Stimulated activated CD4-positive, alpha-beta T cell treated with anti-CD3 and anti-CD28 coated beads, Interleukin-4, amount 100 ng/mL, for 48 hours (primary cell): ENCODE measurements at places on chromosomes 7 and 10.

DNA sequence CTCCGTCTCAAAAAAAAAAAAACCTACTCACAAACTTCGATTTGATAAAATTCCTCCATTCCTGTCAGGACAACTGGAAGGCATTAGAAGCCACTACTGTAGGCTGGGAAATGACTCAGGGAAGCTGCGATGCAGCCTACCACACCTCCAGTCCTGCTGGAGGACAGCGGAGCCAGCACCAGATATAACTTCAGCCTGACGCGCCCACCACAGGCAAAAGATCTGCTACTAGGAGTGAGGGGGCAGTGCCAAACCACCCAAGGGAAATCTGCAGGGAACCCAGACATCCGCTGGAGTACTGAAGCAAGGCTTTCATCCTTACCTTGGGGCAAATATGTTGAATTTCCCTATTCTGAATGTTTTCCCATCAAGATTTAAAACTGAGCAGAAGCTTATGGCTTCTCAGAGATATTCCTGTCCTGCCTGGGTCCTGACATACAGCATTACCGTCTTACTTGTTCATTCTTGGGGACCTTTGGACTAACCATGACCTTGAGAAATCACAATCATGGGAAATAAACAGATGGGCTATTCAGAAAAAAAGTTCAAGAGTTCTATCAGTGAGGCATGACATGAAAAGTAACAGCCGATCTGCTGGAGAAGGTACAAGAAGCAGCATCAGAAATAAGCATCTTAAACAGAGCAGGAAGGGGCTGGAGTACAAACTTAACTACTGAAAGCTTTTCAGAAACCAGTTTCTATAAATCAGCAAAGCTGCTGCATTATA, 20.4 kb downstream of the BCCIP start:
- no peak for DNase-seq

- no peak for DNase-seq
Observed at GRCh38 chr10:6133331-6134098, 44.7 kb downstream of the RBM17 start.

GRCh38 chr10:126839094-126839761, 66.0 kb upstream of the DOCK1 start:
- DNase-seq: no peak

- no peak for DNase-seq
Observed at GRCh38 chr10:3022027-3022426, 45.3 kb upstream of the PFKP start.

DNA sequence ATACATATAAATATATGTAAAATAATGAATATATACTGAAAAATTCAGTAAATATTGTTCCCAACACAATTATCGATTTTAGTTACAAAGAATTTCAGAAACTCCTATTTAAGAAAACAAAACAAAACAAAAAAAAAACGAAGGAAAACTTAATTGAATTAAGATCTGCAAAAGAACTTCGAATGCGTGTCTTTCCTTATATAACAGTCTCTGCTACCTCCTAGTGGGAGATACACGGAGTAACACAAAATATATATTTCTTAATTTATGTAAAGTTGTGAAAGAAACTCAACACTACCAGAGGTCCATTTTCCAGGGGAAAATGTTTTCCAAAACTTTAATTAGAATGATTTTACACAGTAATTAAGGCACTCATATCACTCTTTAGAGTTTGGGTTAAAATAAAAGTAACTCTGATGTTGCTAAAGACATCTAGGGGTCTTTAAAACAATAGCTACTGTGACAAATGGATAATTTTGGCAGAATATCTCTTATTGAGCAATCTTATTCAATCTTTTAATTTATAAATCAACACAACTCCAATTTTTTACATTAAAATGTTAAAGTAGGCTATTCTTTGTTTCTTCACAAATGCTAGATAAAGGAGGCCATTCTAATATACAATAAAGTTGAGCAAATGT, 41.6 kb downstream of the NEBL start:
- DNase-seq: no peak

GRCh38 chr10:6182454-6183098, 20.2 kb upstream of the PFKFB3 start:
- no peak for DNase-seq

GRCh38 chr10:94992811-94993210, 54.4 kb downstream of the CYP2C9 start:
- no peak for DNase-seq

DNA sequence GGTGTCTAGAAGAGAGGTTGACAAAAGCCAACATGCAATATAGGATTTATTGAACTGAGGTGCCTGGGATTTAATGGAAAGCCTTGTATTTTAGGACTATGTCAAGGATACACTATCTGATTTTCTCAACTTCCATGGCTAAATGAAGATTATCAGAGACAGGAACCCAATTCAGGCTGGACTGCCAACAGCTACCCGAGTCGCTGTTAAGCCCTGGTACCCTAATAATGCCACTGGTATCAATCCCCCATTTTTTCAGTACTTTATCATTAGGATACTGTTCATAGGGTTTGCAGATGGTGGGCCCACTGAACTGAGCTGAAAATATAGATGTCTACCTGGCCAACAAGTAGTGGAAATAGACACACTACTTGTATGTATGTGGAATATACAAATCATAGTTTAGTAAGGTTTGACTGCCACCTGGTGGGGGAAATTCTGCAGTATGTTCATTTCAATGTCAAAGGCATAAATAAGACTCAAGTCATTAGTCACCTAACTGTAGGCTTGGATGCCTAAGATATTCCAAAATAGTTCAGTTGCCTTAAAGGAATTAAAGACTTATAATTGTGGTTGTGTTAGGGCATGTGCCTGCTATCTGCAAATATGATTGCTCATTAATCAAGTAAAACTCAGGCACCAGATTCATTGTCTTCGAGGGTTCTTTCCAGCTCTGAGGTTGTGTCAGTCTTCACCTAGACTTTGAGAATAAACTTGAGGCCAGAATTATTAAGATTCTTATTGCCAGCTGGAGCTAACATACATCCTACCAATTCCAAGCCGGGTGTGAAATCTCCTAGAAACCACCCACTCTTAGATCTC, 34.1 kb upstream of the NOBOX start:
- DNase-seq: peak; percentile 44

GRCh38 chr10:89304446-89304845, 2.6 kb downstream of the IFIT2 start:
- DNase-seq: no peak
